ENCODE measurements at places on chromosomes 5 and 9. TPM values are rescaled to one million over a fixed set of nuclear protein-coding genes. Genes with fewer than 3 reads are reported as not detected.

DNA sequence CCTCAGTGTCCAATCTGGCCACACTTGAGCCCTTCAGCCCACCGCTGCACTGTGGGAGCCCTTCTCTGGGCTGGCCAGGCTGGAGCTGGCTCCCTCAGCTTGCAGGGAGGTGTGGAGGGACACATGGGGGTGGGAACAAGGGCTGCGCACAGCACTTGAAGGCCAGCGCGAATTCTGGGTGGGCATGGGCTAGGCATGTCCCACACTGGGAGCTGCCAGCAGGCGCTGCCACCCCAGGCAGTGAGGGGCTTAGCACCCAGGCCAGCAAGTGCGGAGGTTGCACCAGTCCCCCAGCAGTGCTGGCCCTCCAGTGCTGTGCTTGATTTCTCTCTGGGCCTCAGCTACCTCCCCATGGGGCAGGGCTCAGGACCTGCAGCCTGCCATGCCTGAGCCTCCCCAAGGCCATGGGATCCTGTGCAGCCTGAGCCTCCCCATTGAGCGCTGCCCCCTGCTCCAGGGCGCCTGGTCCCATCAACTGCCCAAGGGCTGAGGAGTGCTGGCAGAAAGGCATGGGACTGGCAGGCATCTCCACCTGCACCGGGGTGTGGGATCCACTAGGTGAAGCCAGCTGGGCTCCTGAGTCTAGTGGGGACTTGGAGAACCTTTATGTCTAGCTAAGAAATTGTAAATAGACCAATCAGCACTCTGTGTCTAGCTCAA, 148.2 kb downstream of the EMB start:
- DNase-seq, result peak; percentile 91

GRCh38 chr5:138274189-138274853, at the start of gene GFRA3:
TSS of gene GFRA3 (minus strand) at chr5:138274621. CDS start at chr5:138274424, 197 bp downstream.
- no peak for DNase-seq

GRCh38 chr5:9782826-9783560, 152.8 kb upstream of the TAS2R1 start:
- DNase-seq, result no peak

- no peak for DNase-seq
Observed at GRCh38 chr5:110852053-110852452, 113.2 kb downstream of the SLC25A46 start.

DNA sequence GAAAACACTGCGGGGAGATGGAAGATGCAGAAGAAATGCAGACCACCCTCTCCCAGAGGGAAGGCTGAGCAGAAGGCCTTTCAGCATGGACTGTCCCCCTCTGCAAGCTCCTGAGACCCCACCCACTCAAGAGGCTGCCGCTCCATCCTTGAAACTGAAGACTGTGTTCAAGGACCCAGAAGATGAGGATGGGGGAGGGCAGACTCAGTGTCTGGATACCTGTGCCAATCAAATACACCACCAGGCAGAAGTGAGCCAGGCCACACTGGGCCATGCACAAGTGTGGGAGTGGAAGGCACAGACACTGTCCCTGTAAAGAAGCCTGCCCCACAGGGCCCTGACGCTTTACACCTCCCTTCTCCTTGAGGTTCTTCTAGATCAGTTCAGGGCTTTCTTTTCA, 40.0 kb upstream of the IPPK start:
- no peak for DNase-seq

DNA sequence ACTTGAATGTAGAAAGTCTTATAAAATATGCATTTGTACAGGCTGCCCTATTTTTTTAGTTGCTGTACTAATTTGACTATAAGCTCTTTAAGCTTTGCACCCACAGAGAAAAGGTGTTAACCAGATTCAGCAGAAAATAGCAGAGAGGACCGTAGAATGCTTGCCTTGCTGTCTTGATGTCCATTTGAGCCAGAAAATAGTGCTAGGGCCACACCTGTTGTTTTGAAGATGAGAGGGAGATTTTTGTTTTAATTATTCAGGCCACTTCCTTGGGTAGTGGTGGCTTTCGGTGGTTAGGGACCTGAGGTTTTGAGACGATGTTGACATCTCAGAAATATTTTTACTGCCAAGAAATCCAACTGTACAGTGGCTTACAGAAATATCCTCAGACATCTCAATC, 196.0 kb downstream of the SPATA31D1 start:
- no peak for DNase-seq

DNA sequence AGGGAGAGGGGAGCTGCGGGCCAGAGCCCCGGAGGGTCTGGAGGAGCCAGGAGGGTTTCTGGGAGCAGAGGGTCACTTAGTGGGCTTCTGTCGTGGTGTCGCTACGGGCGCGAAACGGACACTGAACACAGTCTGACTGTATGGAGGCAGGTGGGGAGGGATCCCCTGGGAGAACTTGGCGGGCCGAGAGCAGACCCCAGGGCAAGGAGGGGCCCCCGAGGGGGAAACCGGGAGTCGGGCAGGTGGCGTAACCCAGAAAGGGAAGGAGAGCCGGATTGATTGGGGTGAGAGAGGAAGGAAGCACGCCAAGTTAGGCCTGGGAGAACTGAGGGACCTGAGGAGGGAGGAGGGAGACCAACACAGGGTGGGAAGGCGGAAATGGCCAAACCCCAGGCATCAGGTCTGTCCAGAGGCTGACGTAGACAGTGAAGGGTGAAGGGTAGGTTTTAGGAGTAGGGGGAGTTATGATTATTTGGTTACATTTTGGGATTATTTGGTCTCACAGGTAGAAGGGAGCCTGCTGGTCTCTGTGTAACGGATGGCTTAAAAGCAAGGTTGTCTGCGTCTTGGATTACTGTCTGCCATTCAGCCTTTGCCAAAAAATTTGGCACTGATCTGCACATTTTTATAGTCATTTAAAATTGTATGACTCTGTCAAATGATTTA, 3.3 kb upstream of the MSMP start:
- no peak for DNase-seq

- DNase-seq, result no peak
Observed at GRCh38 chr9:33372900-33373299, 29.5 kb downstream of the AQP7 start.

DNA sequence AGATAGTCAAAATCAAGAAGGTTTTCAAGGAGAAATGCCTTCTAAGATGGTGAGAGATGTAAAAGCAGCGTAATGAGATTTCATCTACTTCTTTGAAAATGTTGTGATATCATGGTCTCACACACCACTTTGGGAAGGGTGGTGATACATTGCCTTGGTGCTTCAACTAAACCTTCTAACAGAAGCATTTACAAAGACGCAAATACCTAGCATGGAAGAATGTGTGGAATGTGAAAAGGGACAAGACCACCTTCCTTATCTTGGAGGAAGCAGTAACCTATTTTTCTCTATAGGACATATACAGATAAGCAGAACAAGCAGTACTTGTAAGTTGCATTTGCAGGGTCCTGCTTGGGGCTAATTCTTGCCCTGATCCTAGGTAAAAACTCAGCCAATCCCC, 38.8 kb downstream of the PCA3 start:
- DNase-seq, result no peak

- DNase-seq, result no peak
Observed at GRCh38 chr9:107636571-107637381, 147.2 kb upstream of the KLF4 start.

DNA sequence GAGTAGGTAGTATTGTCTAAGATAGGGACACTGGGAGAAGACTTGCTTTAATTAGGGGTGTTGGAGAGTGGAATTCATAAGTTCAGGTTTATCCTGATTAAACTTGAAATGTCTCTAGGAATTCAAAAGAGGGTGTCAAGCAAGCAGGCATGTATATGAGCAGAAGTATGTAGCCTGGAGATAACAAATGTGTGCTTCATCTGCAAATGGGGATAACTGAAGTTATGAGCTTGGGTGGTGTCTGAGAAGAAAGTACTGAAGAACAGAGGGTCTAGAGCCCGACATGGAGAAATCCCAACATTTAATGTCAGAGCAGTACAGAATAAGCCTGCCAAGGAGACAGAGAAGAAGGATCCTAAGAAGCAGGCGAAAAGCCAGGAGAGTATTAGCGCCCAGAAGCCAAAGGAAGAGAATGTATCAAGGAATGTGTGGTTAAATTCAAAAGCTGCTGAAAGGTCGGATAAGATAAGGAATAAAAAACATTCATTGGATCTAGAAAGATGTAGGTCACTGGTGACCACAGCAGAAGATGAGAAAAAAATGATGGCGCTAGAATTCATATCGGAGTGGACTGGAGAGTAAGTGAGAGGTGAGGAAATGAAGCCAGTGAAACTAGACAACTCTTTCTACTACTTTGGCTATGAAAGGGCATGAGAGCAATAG, 401.5 kb upstream of the PIK3R1 start:
- DNase-seq, result no peak

DNA sequence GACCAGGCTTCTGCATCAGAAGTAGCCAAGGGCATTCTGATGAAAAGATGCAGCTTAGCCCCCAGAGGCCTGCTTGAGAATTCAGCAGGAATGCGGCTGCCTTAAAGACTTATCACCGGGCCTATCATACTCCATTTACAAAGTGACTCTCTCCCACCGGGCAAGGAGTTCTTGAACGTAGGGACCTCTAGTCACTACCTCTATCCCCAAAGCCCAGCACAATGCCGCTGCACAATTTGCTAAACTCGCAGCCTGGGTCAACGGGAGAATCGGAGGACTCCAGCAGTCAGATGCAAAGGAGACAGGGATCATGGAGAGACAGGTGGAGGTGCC, 661 bp downstream of the PDCL start:
- no peak for DNase-seq

GRCh38 chr9:83204047-83204446, 141.1 kb upstream of the RASEF start:
- DNase-seq, result no peak

DNA sequence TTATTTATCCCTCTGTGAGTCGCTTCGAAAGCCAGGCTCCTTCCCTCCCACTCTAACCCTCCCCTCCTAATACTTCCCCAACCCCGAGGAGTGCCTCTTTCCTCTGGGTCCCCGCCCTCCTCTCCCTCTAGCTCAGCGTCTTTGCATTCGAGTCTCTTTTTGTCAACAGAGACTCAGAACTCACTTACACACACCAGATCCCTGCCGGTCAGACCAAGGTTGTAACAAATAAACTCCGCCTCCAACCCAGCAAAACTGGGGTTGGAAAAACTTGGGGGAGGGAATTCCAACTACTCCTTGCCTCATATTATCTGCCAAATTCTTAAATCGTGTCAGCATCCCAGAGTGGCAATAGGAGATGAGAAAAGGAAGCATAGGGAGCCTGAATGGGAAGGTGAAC, at the start of gene HTR1A:
Gene HTR1A, minus strand, starts transcription at position 167 of the 400 bp plus-strand sequence. CDS start 726 bp downstream, outside the sequence.
- DNase-seq, result no peak

- DNase-seq, result no peak
Observed at GRCh38 chr5:177508837-177509236, 789 bp downstream of the DOK3 start.

DNA sequence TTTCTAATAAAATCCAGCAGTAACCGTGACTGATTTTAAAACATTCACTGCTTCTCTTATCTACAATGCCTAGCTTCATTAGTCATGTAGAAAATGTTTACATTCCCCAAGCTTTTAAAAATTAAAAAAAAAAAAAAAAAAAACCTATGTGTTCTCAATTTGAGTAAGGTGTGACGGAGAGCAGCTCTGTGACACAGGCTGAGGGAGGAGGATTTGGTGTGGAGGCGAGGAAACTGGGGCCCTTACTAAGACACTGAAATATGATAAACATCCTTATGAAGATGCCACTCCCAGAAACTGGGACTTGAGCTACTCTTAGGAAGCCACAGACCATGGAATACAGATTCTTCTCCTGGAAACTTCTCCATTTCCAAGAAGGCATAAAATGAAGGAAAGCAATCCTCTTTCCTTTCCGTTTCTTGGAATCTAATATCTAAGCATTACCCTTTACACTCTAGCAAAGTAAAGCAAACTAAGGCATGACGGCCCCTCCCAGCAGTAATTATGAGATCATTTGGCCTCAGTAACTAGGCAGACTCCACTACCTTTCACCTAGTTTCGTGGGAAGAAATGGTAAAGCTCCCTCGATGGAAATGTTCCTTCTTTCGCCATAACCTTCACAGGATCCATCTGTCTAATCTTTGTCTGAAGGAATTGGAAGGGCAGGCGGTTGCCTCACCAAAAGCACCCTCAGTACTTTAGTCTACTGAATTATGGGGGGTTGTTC, 23.5 kb downstream of the GRAMD2B start:
- no peak for DNase-seq

DNA sequence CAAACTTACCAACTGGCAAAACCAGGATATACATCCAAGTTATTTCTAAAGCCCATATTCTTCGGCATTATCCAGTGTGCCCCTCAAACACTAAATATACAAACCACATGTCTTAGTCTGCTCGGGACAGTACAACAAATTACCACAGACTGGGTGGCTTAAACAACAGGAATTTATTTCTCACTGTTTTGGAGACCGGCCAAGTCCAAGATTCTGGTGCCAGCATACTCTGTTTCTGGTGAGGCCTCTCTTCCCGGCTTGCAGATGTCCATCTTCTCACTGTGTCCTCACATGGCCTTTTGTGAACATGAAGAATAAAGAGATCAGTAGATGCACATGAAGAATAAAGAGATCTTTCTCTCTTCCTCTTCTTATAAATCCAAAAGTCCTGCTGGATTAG, 12.9 kb upstream of the SLCO6A1 start:
- DNase-seq, result no peak

GRCh38 chr5:135386096-135386495, 12.9 kb downstream of the MACROH2A1 start:
- DNase-seq, result no peak

DNA sequence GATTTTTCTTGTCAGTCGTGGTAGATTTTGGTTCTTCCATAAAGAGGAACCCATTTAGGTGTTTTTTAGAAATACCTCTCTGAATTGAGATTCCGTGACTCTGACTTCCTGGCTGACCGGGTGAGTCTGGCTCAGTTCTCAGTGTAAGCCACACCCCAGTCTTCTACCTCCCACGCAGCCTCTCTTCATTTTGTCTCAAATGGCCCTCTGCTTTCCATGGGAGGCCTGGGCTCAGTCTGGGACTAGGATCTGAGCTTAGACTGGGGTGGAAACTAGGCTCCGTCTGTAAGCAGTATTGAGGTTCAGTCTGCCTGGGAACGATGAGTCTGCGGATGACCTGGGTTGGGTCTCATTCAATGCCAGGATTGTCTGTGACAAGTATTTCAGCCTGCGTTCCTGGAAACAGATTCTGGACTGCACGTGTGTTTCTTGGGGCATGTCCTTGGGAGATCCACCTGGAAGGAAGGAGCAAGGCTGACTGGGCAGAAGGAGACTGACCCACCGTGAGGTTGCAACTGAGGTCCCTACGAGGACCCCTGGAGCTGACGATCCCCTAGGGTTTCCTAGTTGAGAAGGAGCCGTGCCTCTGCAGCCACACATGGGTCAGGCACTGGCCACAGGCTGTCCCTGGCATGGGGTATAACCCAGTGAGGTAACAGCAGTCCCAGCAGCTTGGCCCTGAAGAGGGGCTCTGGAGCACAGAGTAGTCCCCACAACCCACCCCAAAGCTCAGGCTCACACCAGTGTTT, 12.4 kb upstream of the CRB2 start:
- no peak for DNase-seq

- no peak for DNase-seq
Observed at GRCh38 chr5:57711946-57712345, 229.3 kb upstream of the ACTBL2 start.

Gene OR1J2
- not detected for total RNA-seq

Gene PPIC
- total RNA-seq, result 21.6 TPM

Gene CDKN2B
- 67.0 TPM for total RNA-seq

Gene NMUR2
- total RNA-seq, result not detected

Gene IL3
- total RNA-seq, result not detected

Gene SLC34A3
- not detected for total RNA-seq

Gene ST8SIA4
- 4.2 TPM for total RNA-seq

Gene DBH
- 12.0 TPM for total RNA-seq

Gene TRPM6
- 9.1 TPM for total RNA-seq

All from vagina (tissue), 2 donors.